ENCODE measurements at places on chromosomes 3 and 15. TPM values are rescaled to one million over a fixed set of nuclear protein-coding genes. Genes with fewer than 3 reads are reported as not detected.

The HYAL1 gene
- 6.1 TPM for total RNA-seq

The ZCWPW2 gene
- total RNA-seq = 0.65 TPM

The CCR4 gene
- total RNA-seq = 0.32 TPM

The DPPA2 gene
- not detected for total RNA-seq

The CCR1 gene
- total RNA-seq = not detected

The MAP1A gene
- 9.2 TPM for total RNA-seq

The DTX3L gene
- 10.3 TPM for total RNA-seq

The NOX5 gene
- 0.18 TPM for total RNA-seq

The GPR27 gene
- not detected for total RNA-seq

The CEMIP gene
- total RNA-seq = 537 TPM
